ENCODE measurements at places on chromosomes 5 and 9. TPM values are rescaled to one million over a fixed set of nuclear protein-coding genes. Genes with fewer than 3 reads are reported as not detected.
A peak's percentile ranks its signal among the peaks of the same experiment; 100 is the strongest.

Gene PCDHB5
- total RNA-seq: 1.3 TPM

Gene TRPM3
- 0.27 TPM for total RNA-seq

Gene HDHD3
- total RNA-seq: 221 TPM

Gene TAF11L5
- not detected for total RNA-seq

Gene FRMPD1
- 0.27 TPM for total RNA-seq

Gene ANKDD1B
- 3.6 TPM for total RNA-seq

Gene CCDC180
- total RNA-seq: 7.6 TPM

- DNase-seq: no peak
These were observed 2.8 kb downstream of the MCCC2 start for GRCh38 chr5:71589903-71590302.

- peak; percentile 17 for DNase-seq
These were observed 2.3 kb downstream of the HAPLN1 start for GRCh38 chr5:83718195-83718825.

DNA sequence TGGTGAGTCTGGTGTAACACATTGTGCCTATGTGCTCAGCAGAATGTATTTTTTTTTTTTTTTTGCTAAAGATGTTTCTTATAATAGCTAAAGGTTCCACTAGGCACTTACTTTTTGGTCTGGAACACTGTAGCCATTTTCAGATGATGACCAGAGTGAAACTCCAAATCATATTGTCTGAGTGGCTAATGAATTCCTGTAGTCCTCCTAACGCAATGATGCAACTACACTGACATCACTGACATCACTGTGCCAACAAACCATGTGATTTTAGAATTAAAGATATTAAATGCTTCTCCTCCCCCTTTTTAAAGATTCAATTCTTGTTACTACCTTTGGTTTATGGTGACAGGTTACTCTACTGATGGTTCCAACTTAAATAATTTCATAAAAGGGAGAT, 28.8 kb downstream of the JAKMIP2 start:
- DNase-seq: no peak

GRCh38 chr9:116895961-116896360, 208.9 kb downstream of the TRIM32 start:
- DNase-seq: no peak

- peak; percentile 14 for DNase-seq
These were observed 333.5 kb downstream of the EFNA5 start for GRCh38 chr5:107337281-107337680.

DNA sequence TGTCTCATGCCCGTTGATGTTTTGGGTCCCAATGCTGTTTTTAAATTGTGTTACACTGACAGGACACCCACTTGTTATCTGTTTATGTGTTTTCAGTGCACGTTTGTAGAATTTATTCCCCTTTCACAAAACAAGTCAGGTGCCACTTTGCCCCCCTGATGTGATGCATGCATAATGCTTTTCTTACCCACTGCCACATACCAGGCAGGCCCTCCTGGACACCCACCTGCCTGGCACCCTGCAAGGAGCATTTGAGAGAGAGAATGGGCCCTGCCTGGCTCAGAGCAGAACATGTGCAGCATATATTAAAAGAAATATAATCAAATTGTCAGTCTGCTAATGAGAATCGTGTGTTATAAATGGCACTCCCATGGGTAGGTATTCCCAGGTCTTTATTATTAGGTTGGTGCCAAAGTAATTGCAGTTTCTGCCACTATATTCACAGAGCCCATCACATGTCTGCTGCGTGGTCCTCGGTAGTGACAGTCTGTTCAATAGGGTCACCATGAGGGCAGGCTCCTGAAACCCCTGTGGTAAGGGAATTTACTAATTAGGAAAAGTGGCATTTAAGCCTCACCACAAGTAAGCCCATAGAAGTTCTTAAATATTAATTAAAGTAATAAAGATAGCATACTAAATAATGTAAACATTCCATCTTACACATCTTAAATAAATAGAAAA, 52.2 kb upstream of the CKMT2 start:
- no peak for DNase-seq

GRCh38 chr5:50963971-50964745, 297.7 kb downstream of the PARP8 start:
- no peak for DNase-seq

DNA sequence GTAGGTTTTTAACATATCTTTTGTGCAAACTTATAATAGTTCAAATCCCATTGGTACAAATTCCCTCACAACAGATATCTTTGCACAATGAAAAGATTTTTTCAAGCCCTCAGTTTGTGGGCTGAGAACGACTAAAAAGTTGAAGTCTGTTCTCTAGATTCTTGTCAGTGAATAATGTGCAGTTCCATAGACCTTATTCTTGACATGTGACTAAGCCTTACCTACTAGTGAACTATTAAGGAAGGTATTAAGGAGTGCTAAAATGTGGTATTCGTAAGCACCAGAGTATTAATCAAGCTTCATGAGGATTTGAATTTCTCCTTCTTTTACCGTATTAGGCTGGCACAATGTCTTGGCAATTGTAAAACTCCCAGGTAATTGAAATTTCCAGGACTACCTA, 205.6 kb upstream of the DMRTA1 start:
- DNase-seq: no peak

DNA sequence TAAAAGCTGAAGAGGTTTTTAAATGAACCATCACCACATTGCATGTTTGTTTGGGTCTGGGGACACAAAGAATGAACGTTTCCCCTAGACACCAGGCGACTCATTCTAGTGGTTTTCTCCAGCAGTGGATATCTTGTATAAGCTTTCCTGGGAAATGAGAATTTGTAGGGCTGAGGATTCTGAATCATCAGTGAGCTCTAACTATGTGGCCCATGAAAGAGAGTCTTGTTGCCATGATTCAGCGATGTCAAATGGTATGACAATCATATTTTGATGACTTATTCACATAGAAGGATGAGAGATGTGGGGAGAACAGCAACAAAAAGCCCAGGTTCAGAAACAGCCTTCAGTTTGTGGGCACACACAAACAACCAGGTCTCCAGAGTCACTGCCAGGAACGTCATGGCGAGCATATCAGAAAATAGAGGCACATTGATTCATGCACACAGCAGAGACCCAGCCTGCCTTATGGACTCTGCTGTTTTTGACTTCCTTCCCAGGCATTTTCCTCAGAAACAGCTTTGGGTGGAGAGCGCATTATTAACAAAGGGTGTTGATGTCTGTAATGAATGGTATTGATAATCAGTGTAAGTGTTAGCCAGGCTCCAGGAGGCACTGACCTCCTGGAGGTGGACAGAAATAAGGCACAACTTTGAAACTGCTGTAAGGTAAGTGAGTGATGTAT, 13.3 kb downstream of the ZNF474 start:
- no peak for DNase-seq

DNA sequence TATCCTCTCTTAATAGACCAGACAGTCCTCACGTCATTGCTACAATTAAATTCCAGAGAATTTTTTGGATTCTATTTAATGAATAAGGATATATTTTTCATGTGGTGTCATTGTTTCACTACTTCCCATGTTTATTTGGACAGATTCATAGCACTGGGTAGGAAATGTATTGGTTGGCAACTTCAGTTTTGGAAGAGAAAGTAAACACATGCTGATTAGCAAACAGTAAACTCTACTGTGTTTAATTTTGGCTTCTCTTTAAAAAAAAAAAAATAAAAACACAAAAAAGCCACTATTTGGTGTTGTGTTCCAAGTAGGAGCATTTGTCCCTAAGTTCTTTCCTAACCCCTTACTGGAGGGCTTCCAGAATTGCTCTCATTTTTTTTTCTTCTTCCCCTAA, 77.3 kb downstream of the NFIB start:
- DNase-seq: no peak

DNA sequence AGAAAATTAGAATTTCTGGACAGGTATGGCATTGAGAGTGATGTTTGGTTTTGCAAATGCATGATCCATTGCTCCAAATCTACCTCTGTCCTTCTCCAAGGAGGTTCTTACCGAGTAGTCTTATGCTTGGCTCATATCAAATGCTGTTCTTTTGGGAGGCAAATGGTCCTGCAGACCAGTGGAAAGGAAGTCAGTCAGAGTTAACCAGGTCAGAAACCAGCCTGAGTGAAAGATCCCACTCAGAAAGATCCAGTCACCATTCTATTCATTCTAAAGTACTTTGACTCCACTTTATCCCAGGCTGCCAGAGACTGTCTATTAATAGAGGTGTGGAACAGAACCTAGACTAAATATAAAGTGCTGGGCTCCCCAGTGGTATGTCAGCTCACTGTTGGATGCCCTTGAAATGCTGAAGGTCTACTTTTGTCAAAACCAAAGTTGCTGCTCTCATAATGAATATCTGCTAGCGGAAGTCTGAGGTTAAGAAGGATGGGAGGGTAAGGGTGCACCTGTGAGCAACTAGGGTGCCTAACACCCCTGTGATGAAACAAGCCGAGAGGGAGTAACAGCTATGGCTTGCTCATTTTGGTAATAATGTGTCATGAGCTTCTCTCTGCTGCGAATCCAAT, 302.2 kb downstream of the ZNF608 start:
- DNase-seq: no peak

DNA sequence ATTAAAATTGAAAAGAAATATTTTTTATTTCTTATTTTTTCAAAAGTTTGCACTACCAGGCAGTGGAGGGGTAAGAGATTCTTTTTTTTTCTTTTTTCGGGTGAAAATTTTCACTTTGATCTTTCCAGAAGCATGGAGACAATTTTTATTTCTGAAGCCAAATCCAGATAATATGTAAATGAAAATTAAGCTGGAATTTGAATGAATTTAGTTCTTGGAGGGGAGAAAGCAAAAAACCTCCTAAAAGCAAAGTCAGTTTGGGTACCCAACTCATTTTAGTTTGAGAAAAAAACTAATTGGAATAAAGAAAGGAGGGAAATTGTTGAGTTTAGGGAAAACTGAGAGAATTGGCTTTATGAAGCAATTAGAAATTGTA, 872 bp downstream of the ZNF618 start:
- no peak for DNase-seq

DNA sequence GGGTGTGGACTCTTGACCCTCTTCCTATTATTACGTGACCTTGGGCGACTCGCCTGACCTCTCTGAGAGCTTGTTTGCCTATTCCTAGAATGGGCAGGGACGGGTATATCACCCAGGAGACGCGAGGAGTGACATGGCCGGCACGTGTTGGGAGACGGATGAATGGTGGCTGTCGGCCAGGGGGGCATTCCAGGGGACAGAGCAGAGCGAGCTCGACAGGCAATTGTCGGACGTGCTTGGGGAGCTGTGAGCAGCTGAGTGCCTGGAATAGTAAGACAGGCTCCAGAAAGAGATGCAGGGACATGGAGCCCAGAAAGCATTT, 29.3 kb upstream of the UNC5A start:
- no peak for DNase-seq

DNA sequence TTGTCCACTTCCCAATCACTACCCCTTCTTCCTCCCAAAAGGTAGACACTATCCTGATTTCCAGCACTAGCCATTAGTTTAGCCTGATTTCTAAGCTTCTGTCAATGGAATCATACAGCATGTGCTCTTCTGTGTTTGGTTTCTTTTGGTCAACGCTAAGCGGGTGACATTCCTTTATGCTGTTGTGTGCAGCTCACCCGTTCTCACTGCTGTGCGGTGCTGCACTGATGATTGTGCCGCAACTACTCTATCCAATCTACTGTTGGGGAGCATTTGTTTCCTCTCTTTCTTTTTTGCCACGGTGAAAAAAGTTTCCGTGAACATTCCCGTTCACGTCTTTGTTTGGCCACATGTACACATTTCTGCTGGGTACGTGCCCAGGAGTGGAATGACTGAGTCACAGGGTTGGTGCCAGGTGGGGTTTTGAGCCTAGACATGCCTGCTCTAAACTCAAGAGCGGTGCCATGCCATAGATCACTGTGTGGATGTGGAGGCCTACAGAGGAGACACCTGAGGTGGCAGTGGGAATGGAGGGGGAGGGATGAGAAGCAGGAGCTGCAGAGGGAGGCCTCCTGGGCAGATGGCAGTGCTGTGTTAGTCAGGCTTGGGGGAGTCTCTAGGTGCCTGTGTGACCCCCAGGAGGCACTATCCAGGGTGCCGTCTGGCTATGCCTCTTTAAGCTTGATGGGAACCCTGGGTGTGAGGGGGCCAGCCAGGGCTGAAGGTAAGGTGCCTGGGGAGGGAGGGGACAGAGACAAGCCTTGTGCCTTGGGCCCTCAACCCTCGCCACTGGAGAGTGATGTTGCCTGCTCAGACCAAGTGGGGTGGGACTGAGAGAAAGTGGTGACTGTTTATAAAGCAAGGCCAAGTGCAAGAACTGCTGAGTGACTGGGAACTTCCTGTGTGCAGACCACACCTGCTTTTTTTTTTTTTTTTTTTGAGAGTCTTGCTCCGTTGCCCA, 11.4 kb upstream of the ANKRD33B start:
- no peak for DNase-seq

GRCh38 chr5:135129307-135129706, 95.3 kb upstream of the PITX1 start:
- no peak for DNase-seq

GRCh38 chr5:156378159-156378558, 51.2 kb downstream of the SGCD start:
- DNase-seq: no peak

DNA sequence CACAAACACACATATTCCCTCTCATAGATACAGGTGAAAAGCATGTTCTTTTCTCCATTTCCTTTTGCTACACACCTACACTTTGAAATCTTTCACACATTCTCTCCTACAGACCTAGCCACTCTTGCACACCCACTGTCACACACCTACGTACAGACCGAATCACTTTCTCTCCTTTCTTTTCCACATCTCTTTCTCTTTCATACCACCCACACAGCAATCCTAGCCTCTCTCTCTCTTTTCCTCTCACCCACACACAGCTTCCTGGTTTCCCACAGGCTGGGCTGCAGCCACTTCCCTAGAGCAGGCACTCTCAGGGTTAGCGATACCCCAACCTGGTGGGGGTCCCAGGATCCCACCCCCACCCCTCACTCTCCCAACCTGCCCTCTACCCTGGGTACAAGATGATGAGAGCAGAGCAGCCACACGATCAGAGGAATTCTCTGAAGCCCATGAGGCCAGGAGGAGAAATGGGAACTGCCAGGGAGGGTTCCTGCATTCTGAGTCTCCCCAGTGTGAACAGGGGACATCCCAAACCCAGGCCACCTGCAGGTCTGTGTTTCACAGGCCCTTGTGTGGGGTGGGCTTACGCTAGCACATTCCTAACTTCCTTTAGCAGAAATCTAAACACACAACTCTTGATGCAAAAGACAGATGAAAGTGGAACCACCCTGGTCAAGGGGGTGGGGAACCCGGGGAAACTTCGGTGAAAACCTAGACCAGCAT, 17.1 kb upstream of the SYNPO start:
- no peak for DNase-seq

DNA sequence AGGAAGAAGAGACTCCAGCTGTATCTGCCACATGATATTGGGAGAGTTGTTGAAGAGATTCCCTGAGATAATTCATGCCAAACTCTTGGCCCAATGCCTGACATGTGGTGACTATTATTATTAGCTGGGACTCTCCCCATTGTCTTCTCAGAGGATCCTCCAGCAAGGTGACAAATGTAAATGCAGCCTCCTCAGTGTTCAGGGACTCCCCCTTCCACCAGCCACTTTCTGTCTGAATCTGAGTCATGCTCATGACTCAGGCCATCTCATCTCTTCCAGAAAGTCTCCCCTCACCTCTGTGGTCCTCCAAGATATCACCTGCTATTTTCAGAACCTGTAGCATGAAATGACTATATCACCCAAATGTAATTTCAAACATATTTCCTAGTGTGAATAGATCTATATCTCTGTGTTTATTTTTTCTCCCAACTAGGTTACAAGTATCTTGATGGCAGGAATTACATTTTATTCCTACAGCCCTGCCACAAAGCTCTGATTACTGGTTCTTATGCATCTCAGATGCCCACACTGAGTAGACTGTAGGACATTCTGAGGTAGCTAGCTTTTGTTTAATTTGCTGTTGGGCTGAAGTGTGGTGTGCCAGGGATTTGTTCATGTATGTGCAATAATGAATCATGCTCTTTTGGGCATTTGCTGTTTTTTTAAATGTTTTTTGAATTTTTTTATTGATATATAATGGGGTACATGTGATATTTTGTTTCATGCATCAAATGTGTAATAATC, 126.6 kb upstream of the IL12B start:
- no peak for DNase-seq

All from transverse colon (tissue), 4 donors.